ENCODE measurements at places on chromosomes 12 and 14.

DNA sequence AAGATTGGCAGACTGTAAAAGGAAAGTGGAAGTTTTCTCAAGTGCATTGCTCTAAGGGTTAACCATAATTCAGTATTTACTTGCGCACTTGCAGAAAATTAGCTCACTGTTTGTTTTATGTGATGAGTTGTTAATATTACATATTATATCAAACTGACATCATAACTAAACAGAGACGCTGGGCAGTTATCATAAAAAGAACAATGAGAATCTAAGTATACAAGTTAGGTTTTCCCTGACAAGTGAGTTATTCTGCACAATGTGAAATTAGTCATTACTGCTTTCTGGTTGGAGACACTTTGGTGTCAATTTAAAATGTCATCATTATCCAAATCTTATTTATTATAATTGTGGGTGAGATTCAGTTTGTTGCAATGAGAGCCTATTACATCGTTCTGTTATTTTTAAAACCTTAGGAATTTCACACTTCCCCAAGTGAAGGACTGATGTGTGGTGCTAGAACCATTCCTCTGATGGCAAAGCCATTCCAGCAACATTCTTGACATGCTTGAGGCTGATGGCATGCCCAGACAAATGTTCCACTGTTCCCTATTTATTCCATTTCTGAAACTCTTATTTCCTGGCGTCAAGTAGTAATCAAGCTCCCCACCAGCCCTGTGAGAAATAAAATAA, 90.1 kb upstream of the FLRT2 start:
- no peak for DNase-seq

DNA sequence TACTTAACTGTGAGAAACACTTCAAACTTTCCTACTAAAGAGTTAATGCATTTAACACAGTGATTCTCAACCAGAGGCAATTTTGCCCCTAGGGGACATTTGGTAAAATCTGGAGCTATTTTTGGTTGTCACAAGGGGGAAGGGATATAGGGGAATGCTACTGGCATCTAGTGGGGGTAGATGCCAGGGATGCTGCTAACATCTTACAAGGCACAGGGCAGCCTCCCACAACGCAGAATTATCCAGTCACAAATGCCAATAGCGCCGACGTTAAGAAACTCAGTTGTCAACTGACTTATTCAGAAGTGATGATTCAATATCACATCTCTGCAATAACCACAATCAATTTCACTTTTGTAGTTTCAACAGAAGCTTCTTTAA, 2.0 kb downstream of the EEA1 start:
- DNase-seq = peak; percentile 1

GRCh38 chr12:132631666-132632065, 13.1 kb downstream of the P2RX2 start:
- no peak for DNase-seq

- no peak for DNase-seq
Observed at GRCh38 chr14:32491416-32492016, 162.4 kb downstream of the AKAP6 start.

GRCh38 chr14:79742142-79742541, 469.2 kb downstream of the DIO2 start:
- no peak for DNase-seq

DNA sequence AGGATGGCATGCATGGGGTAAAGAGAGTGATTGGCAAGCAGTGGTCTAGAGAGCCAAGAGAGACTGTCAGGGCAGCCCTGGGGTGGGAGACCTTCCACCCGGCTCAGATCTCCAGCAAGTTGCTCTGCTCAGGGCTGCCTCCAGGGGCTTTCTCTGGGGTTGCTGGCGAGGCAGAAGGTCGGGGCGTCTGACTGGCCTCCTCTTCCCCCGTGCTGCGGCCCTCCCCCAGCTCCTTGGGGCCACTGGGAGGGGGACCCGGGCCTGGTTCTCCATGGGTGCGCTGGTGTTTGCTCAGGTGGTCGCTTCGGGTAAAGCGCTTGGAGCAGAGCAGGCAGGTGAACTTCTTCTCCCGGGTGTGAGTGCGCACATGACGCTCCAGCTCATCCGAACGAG, 6.6 kb upstream of the AAAS start:
- DNase-seq = no peak

GRCh38 chr14:44168566-44168965, 338.5 kb downstream of the FSCB start:
- no peak for DNase-seq

DNA sequence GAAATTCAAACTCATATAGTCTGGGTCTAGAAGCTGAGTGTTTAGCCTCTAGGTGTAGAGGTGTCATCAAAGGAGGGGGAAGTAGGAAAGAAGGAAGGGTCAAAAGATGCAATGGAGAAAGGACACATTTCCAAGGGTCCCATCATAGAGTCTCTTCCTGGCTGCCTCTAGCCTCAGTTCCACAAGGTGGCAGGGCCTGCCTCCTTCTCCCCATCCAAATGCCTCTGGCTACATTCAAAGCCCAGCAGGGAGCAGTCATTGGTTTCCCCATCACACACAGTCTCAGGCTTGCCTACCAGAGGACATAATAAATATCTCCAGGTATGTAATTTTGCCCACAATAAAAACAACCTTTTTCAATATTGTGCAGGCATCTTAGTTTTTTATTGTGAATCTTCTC, 2.1 kb upstream of the CCT2 start:
- DNase-seq = no peak

GRCh38 chr12:49661191-49661590, 37.8 kb downstream of the PRPF40B start:
- DNase-seq = no peak

DNA sequence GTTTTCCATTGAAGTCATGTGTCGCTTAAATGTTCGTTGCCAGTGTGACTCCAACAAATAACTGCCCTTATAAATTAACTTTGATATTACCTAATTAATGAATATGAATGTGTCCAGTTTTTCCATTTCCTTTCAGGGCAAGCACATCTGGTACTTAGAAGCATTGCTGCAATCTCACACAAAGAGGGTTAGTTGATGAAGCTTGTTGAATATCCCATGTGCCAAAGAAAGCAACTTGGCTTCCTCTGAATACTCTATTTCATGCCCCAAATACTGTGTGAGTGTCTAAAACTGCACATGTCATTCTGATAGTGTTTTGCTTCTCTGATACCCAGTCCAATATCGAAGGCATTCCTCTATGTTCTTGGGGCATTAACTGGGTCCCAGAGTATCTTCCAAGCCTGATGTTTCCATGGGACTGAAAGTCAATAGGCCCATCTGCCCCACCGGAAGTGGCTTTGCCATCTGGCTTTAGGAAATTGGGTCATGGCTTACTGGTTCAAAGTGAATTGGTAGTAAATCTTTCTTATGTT, 75.8 kb upstream of the CNTN1 start:
- DNase-seq = no peak

GRCh38 chr12:1355396-1355795, 239.0 kb downstream of the FBXL14 start:
- DNase-seq = no peak

DNA sequence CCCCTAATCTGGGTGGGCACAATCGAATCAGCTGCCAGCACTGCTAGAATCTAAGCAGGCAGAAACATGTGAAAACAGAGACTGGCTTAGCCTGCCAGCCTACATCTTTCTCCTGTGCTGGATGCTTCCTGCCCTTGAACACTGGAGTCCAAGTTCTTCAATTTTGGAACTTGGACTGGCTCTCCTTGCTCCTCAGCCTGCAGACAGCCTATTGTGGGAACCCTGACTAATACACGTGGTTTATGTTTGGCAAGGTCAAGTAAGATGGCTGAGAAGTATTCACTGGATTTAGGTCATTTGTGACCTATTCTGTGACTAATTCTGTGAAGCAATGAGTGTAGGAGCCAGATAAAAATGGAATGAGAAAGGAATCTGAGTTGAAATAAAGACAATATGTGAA, 11.0 kb downstream of the GPR135 start:
- peak; percentile 72 for DNase-seq

DNA sequence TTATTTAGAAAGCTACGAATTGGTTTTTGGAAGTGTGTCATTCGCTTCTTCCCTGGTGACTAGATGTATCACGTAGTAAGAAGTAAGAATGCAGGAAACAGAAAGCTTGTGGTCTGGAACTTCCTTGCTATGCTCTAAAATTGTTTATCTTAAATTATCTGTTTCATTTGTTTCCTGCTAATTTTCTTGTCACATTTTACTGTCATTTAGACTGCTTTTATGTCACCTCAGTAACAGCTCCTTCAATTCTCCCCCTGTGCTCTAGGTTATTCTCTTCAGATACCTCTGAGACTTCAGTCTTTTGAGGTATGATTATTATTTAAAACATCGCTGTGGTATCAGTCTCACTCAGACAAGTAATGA, 699 bp upstream of the CD69 start:
- DNase-seq = no peak

GRCh38 chr12:90593596-90594295, 361.2 kb downstream of the CCER1 start:
- DNase-seq = no peak

GRCh38 chr12:104942075-104942474, 16.0 kb downstream of the SLC41A2 start:
- no peak for DNase-seq

GRCh38 chr14:65149116-65149515, 46.8 kb upstream of the MAX start:
- no peak for DNase-seq

DNA sequence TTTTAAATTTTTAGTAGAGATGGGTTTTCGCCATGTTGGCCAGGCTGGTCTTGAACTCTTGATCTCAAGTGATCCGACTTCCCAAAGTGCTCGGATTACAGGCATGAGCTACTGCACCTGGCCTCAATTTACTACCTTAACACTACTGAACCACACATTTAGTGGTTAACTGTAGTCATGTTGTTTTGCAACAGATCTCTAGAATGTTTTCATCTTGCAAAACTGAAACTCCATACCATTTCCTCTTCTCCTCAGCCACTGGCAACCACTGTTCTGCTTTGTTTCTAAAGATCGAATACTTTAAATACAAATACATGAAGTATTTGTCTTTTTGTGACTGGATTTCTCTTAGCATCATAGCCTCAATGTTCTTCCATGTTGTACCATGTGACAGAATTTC, 15.4 kb upstream of the SMCO2 start:
- no peak for DNase-seq

GRCh38 chr12:105330931-105331804, 677 bp downstream of the C12orf75 start:
- DNase-seq = no peak

- DNase-seq = no peak
Observed at GRCh38 chr14:41925409-41925808, 318.7 kb downstream of the LRFN5 start.

GRCh38 chr14:32635061-32635719, 303.5 kb upstream of the NPAS3 start:
- DNase-seq = no peak

DNA sequence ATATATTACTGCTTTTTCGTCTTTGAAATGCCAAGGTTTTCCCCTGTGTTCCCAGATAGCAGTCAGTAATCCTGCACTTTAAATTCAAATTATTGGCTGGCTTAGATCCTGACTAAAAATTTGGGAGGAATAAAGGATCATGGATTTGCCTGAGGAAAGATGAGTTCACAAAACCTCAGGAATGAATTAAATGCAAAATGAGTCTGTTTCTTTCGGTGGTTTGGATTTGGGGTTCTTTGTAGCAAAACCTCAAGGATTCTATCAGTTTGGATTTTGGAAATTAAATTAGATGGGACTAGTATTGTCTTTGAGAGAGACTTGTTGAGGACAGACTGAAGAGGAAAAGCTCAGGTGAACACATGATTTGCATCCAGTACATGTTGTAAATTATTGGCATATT, 36.1 kb downstream of the PPFIBP1 start:
- no peak for DNase-seq

DNA sequence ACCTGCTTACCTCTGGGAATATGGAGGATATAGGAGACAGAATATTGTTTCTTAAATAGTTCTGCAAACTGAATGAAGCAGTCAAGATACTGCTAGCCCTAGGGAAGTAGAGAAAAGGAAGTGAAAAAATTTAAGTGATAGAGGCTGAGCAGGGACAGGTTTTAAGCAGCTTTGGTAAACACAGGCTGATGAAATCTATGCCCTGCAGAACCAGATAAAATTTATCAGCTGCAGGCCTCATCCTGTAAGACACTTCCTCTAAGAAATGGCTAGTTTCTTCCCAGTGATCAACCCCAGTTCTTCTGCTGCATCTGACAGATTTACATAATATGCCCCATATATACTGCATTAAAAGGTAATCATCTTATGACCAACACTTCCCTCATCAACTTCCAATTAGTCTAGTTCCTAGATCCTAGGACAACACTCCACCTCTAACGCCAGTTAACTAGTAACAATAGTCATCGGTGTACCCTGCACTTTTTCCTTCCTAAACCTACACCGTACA, 1.3 kb upstream of the ESYT1 start:
- no peak for DNase-seq

- DNase-seq = no peak
Observed at GRCh38 chr12:82082501-82082900, 275.7 kb downstream of the CCDC59 start.

DNA sequence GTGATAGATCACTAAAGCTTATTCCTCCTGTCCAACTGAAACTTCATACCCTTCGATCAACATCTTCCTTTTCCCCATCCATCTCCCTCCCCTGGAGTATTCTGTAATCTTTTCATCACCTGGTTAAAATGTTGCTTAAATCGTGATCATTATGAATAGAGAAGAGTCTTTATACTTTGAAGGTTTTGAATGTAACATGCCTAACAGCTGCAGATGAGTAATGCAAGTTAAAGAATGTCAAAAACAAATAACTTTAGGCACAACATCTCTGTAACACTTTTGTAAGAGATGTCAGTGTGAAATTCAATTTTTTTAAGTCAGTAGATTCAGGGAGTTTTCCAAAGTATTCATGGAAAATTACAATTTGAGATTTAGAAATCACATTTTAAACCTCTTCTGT, 25.0 kb downstream of the RXYLT1 start:
- no peak for DNase-seq

DNA sequence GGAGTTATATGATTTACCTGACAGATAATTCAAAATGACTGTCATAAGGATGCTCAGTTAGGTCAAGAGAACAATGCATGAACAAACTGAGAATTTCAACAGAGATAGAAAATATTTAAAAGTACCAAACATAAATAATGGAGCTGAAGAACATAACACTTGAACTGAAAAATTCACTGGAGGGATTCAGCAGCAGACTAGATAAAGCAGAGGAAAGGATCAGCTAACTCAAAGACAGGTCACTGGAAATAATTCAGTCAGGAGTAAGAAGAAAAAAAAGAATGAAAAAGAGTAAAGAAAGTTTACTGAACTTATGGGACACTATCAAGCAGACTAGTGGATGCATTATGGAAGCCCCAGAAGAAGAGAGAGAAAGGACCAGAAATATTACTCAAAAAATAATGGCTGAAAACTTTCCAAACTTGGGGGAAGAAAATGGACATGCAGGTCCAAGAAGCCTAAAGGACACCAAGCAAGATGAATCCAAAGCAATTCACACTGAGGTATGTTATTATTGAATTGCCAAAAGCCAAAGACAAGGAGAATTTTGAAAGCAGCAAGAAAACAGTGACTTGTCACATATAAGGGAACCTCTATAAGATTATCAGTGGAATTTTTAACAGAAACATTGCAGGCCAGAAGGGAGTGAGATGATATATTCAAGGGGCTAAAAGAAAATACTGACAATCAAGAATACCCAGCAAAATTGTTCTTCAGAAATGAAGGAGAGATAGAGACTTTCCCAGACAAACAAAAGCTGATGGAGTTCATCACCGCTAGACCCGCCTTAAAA, 78.7 kb downstream of the GCH1 start:
- no peak for DNase-seq

GRCh38 chr12:48015954-48016353, 11.7 kb upstream of the COL2A1 start:
- no peak for DNase-seq

- no peak for DNase-seq
Observed at GRCh38 chr14:104048758-104049507, 36.6 kb upstream of the ASPG start.

GRCh38 chr12:79929065-79929464, 5.8 kb downstream of the PPP1R12A start:
- no peak for DNase-seq
